ENCODE measurements at places on chromosomes 7 and 10.

- no peak for DNase-seq
Measured at GRCh38 chr7:102874966-102875365, 37.8 kb upstream of the LRRC17 start.

DNA sequence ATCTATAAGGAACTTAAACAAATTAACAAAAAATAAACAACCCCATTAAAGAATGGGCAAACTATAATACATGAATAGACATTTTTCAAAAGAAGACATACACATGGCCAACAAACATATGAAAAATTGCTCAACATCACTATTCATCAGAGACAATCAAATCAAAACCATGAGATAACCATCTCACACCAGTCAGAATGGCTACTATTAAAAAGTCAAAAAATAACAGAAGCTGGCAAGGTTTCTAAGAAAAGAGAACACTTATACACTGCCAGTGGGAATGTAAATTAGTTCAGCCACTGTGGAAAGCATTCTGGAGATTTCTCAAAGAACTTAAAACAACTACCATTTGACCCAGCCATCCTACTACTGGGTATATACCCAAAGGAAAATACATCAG lies 280.5 kb downstream of the THSD7A start:
- DNase-seq: no peak

DNA sequence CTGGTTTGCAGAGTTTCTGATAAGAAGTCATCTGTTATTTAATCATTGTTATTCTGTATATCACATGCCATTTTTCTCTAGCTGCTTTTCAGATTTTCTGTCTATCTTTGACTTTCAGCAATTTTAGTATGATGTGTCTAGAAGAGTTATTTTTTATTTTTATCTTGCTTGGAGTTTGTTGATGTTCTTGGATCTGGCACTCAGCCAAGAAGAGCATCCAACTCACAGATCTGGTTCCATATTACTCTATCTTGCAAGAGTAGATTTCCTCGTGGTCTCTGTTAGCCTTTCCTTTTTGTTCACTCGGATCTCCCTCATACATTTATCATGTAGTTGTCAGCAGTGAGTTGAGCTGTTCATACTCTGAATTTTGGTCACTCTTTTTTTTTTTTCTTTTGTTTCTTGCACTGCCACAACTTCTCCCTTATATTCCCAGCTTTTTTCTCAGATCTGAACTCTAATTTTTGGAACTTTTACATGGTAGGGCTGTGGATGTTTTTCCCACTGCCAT lies 54.8 kb upstream of the CALCR start:
- DNase-seq: no peak

- no peak for DNase-seq
Measured at GRCh38 chr10:51743146-51743545, 43.8 kb upstream of the CSTF2T start.

DNA sequence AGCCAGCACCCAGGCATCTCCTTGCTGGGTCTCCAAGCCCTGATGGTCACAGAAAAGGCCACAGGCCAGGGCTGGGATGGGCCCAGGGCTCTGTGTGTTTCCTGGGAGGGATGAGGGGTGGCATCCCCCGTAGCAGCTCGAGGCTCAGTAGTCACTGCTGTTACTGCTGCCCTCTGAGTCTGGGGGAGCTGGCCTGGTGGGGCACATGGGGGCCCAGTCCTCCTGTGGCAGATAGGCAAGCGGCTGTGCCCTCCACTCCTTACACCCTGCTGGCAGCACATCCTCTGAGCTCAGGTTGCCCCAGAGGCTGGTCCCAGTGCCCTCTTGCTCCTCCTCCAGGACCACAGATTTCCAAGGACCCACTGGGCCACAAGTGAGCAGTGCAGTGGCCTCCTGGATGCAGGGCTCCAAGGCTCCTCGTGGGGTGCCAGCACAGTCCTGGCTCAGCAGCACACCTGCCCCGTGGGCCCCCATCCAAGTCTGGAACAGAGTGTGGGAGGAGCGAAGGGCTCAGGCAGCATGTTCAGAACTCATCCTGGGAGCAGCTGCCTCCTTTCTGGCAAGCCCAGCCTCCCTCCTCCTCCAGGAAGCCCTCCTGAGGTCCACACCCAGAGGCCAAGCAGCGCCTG lies 31.5 kb upstream of the TUBB8 start:
- no peak for DNase-seq

GRCh38 chr7:24141874-24142509 lies 142.0 kb upstream of the NPY start:
- DNase-seq: no peak

DNA sequence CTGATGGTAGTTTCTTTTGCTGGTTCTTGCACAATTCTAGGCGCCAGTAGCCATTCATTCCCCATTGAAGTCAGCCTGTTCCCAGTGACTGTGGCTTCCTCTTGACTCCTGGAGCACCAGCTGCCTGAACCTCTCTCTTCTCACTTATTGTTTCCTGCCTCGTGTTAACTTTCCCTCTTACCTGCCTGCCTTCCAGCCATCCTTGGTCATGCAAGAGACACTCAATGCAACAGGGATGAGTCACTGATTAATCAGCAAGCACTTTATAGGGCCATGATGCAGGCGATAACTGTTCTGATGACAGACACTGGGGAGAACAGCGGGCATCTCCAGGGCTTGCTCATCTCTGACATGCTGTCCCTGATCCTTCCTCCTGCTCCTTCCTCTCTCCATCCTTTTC lies 122.0 kb downstream of the PLCE1 start:
- DNase-seq: no peak

GRCh38 chr10:23917251-23917840 lies 291.6 kb upstream of the KIAA1217 start:
- DNase-seq: no peak

DNA sequence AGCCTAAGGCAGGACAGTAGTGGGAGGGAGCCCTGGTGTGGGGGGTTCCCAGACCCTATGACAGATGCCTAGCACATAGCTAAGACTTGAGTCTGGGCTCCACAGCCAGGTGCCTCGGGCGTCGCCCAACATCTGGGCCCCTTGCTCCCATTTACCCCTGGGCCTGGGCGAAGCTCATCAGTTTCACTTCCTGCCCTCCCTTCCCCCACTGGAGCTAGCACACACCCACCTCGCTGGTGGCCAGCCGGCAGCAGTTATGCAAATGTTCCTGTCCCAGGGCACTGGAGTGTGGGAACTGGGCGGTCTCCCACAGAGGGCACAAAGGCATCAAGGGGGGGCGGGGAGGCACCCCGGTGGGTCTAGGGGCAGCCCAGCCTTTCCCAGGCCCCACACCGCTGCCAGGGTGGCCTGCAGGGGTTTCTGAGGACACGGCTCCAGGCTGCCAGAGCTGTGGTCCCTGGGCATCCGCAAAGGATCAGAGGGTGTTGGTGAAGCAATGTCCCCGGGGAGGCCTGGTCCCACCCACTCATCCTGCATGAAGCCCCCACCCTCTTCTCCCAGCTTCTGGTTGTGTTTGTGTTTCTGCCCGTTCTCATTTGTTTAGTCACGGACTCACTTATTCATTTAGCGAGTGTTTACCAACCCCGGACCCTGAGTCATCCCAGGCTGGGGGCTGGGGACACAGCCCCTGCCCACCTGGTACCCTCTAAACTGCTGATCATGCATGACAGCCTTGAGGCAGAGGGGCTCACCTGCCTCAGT lies 20.4 kb downstream of the SH2B2 start:
- DNase-seq: no peak

GRCh38 chr7:132154248-132154647 lies 422.0 kb downstream of the PLXNA4 start:
- DNase-seq: no peak

GRCh38 chr7:45036796-45037195 lies 36.8 kb downstream of the CCM2 start:
- no peak for DNase-seq

DNA sequence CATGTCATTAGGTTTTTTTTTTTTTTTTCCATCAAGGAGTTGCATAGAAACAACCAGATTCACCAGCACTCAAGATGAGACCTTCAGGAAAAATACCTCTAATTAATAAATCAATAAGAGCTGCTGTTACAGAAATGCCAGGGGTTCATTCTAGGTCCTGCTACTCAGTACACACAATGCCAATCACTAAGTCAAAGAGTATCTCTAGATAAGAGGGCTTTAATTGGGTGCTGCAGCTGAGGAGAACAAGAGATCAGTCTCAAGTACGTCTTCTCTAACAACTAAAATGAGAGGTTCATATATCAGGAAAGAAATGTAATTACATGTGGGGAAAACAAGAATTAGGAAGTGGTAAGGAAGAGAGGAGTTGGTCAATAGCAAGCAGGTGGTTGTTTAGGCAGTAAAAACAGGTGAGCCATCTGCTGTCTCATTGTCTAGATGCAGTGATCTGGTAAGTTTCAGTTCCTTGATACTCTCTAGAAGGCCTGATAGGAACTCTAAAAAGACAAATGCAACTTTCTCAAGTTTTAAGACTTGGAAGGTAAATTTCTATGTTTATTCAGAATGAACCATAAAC lies 272.9 kb upstream of the ZWINT start:
- no peak for DNase-seq

DNA sequence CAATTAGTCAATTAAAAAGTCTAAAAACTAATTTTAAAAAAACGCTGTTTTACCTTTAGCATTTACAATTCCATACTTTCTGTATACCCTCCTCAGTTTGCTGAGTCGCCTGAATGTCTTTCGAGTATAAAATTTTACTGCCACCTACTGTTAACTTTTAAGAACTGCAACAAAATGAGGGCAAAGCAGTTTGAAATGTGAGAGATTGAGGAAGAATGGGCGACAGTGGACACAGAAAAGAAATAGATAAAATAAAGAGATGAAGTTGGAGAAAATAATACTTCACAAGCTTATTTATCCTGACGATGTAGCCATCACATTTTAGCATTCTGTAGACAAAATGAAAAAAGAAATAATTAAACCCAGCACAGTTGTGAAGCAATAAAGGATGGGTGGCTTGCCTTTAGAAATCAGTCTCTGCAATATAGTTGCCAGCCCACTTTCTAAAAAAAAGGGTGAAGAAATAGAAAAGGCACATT lies 110.8 kb upstream of the PTN start:
- no peak for DNase-seq

DNA sequence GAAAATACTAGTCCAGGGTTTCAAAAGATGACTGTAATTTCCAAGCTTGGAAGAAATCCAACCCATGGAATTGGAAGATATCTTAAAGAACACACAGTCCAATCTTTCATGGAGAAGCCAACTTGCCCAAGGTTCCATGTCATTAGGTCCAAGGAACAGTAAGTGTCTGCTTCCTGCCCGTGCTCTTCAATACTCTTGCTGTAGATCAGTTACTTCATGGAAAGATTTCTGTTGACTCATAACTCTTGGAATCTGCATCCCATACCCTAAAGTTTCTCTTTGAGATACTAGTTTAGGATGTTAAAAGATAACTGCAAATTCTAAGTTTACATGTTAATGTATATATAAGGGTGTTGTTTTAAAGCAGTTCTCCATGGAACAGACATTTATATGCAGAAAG lies 127.9 kb upstream of the SLC13A1 start:
- DNase-seq: no peak

GRCh38 chr10:51145375-51145774 lies 71.1 kb downstream of the PRKG1 start:
- DNase-seq: no peak

- no peak for DNase-seq
Measured at GRCh38 chr7:78567836-78568235, 769.3 kb downstream of the PHTF2 start.

GRCh38 chr10:112655722-112656121 lies 208.7 kb downstream of the VTI1A start:
- no peak for DNase-seq

- DNase-seq: no peak
Measured at GRCh38 chr7:2043316-2044039, 189.3 kb downstream of the MAD1L1 start.

DNA sequence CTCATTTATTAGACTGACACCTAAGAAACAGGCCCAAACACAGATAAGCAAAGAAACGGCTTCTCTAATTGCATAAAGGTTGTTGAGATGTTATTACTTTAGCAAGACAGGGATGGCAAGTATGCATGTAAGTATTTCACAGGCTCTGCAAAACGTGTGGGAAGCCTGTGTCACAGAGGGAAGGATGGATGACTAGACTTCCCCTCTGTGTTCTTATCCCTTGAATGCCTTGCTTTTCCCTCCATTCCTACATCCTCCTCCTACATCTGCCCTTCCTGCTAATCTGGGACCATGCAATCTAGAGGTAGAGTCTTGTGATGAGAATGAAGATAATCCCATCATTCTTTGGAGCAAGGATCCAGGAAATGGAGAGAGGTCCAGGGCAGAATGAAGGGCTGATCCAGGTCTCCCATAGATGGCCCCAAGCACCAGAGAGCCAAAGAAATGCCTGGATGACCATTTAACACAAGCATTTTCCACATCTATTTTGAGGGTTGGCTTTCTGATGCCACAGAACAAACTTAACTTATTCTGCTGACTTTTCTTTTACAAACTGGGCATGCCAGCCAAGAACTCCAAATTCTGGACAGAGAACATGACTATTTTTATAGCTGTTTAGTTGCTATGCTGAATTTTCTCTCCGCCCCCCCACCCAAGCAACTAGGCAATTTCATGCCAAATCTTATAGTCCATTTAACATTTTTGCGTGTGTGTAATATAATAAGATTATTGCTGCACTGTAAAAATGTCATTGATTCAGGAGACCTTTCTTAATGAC lies 48.1 kb downstream of the NRP1 start:
- DNase-seq: no peak

DNA sequence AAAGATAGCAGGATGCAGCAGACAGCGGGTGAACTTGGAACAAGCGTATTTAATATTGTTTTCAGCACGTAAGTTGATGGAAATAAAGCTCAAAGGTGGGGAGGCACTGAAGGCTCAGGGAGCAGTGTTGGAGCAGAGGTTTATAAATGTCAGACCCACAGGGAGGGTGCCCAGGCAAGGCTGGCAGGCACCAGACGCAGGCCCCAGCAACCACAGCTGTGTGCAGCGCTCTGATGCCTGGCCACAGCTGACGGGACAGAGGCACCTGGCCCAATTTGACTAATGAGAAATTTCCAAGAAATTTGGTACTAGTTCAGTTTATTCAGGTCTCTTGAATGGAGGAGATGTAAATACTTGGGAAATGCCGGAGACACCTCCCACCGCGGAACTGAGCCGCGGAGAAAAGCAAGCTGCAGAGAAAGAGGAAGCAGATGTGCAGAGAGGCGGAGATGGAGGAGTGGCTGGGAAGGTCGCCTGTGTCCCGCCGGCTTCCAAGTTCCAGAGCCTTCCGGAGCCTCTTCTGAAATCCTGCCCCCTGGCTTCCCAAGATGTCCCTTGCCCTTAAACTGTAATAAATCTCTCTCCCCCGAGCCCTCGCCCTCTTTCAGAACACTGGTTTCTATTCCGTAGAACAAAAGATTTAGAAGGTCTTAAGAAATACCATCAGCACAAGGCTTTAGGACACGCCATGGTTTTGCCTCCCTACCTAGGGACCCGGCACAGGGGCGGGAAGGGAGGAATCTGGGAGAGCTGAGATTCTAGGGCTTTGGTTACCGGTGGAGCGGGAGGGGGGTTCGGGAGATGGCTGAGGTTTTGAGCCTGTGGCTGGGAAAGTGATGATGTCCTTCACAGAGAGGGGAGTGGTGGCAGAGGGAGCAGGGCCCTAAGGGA lies 38.4 kb upstream of the PLXNA4 start:
- no peak for DNase-seq

GRCh38 chr7:140623980-140624379 lies 16.6 kb downstream of the DENND2A start:
- DNase-seq: no peak
